ENCODE measurements at places on chromosomes 13 and 19.

- no peaks in the 10 kb centered on the region for H3K27me3 ChIP-seq
- H3K4me1 ChIP-seq: peaks cover 21% of the 10 kb centered on the region
- H3K36me3 ChIP-seq: peaks cover 27% of the 10 kb centered on the region
- DNase-seq: peak; percentile 86
These were observed at the start of gene ZNF331 for GRCh38 chr19:53537521-53538377. Gene ZNF331 (plus strand): TSS chr19:53538145. CDS start chr19:53569377, 31,232 bp downstream.

GRCh38 chr13:113979791-113980471, 6.1 kb upstream of the C13orf46 start:
- H3K27me3 ChIP-seq: no peaks in the 10 kb centered on the region
- no peak overlapping the region for H3K4me3 ChIP-seq

- no peaks in the 10 kb centered on the region for H3K36me3 ChIP-seq
- H3K27ac ChIP-seq: no peak overlapping the region
- no peaks in the 10 kb centered on the region for H3K4me1 ChIP-seq
- no peak overlapping the region for H3K4me3 ChIP-seq
- peaks cover 4% of the 10 kb centered on the region for H3K27me3 ChIP-seq
- DNase-seq: no peak
These were observed 17.5 kb upstream of the ZNF492 start for GRCh38 chr19:22616659-22617058.

- no peak overlapping the region for H3K4me3 ChIP-seq
- no peak for DNase-seq
- H3K36me3 ChIP-seq: no peaks in the 10 kb centered on the region
- H3K27me3 ChIP-seq: no peaks in the 10 kb centered on the region
- H3K27ac ChIP-seq: no peak overlapping the region
These were observed 532.7 kb upstream of the SPRY2 start for GRCh38 chr13:80873589-80873988.

All from CD4-positive, alpha-beta T cell (primary cell).